ENCODE measurements at places on chromosomes 11 and 22.
A peak's percentile ranks its signal among the peaks of the same experiment; 100 is the strongest.

GRCh38 chr22:32781695-32782094, 19.8 kb upstream of the TIMP3 start:
- DNase-seq, result peak; percentile 31

DNA sequence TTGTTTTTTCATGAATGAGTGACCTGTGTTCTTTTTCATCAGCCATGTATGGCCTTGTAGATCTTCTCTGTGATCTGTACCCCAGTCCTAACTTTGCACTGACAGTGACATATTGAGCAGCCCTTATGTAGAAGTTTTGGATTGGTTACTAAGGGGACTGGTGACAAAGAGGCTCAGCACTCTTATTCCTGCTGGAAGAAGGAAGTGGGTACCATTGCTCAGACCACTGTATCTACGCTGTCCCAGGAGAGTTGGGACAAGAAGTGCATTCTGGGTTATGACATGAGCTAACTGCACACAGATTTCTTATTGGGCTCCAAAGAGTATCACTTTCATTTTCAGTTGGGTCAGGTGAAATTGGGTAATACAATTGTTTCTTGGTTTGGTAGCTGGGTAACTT, 107.8 kb upstream of the RASSF10 start:
- no peak for DNase-seq

DNA sequence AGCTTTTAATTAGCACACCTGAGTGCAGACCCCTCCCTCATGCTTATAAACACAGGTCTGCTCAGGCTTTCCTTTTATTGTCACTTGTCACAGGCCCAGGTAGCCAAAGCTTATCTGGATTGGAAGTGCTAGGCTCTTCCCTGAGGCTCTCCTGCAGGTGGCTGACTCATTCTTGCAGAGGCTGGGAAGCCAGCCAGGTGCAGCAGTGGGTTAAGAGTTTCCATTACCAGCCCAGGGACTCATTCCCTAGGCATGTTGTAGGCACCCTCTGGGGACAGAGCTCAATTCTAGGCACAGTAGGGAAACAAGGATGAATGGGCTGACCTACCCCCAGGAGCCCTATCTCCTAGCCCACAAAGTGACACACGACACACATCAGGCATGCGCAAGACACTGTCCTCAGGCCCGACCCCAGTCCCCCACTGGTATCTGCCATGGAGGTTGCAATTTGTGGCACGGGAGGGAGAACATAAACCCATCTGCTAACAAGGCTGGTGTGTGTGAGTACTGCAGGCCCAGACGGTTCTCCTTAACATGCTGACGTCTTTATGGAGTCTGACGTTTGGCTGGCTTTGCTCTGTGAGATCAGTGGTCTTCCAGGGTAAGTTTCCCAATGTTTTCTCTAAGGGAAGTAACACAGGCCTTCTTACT, 94.2 kb downstream of the ABTB2 start:
- DNase-seq, result no peak

DNA sequence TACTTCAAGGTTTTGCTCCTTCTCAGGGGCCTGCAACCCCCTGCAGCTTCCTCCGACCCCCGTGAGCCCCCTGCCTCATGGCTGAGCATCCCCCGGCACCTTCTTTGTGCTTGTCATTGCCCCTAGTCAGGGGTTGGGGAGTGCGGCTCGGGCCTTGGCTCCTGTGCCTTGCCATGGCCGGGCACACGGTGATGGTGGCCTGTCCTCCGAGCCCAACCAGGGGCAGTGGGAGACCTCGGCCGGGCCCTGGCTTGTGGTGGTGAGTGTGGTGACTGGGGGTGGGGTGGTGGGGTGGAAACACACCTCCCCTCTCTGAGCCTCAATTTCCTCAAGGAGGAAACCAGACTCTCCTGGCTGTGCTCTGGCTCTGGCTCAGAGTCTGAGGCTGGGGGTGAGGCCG, 1.5 kb upstream of the MRGPRG start:
- no peak for DNase-seq

DNA sequence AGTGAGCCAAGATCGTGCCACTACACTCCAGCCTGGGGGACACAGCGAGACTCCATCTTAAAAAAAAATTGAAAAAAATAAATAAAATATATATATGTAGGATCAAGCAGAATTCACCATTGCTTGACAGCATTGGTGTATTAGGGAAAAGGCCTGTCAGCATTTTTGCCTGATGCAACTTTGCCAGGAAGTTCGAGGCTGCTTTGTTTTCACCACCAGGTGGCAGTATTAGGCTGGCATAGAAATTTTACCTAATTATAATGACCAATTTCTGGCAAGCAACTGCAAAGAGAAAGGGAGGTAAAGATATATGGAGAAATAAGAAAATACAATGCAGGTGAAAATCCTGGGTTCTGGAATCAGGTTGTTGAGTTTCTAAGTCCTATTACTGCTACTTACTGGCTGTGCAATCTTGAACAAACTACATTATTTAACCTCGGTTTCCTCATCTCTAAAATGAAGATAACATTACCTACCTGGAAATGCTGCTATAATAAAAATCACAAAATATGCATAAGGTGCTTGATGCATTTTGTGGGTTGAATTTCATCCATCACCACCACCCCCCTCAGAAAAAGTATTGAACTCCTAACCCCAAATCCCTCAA, 24.7 kb downstream of the LAYN start:
- peak; percentile 87 for DNase-seq

DNA sequence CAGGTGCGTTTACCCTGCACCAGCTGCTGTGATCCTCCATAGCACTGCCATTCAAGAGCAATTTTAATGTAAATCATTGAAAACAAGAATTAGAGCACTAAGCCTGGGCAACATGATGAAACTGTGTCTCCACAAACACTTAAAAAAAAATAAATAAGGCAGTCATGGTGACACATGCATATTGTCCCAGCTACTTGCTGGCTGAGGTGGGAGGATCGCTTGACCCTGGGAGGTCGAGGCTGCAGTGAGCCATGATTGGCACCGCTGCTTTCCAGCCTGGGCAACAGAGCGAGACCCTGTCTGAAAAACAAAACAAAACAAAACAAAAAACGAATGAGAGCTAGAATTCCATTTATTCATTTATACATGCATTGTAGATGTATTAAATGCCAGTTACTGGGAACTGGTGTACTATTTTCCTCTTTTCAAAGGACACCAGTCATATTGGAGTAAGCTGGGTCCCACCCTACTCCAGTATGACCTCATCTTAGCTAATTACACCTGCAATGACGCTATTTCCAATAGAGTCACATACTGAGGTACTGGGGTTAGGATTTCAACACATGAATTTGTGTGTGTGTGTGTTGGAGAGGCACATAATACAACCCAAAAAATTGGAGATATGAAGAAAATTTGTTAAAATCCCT, 101.9 kb downstream of the MICAL2 start:
- DNase-seq, result no peak

GRCh38 chr11:30210357-30210756, 20.5 kb upstream of the FSHB start:
- DNase-seq, result no peak

GRCh38 chr11:64960719-64961118, 11.2 kb downstream of the MAJIN start:
- no peak for DNase-seq

- DNase-seq, result no peak
These were observed 123.2 kb downstream of the FEZ1 start for GRCh38 chr11:125372911-125373310.

Data from foreskin fibroblast (primary cell).